Esophagus mucosa (tissue), 1 donor: ENCODE measurements at places on chromosomes 6 and 20.

GRCh38 chr6:71582820-71583219 lies 294.2 kb downstream of the OGFRL1 start:
- no peak for ATAC-seq

DNA sequence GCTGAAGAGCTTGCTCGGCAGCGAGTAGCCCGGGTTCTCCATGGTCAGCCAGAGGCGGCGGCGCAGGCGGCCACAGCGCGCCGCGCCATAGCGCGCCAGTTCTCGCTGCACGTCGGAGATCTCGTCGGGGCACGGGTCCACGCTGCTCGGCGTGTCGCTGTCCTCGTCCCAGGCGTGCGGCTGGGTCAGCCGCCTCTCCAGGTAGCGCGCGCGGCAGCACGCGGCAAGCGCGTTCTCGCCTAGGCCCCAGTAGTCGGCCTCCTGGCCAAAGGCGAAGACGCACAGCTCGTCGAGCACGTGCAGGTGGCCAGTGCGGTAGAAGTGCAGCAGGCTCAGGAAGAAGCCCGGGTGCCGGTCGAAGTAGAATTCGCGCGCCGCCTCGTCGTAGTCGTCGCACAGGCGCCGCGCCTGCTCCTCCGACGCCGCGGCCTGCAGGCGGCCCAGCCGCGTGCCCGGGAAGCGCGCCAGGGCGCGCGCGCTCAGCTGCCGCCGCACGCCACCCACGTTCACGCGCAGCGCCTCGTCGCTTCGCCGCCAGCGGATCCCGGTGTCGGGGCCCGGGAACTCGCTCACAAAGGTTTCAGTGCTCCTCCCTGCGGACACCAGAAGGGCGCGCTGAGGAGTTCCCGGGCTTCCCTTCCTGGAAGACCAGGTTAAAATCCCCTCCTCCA lies 2.7 kb downstream of the KCNS1 start:
- ATAC-seq = peak; percentile 6

DNA sequence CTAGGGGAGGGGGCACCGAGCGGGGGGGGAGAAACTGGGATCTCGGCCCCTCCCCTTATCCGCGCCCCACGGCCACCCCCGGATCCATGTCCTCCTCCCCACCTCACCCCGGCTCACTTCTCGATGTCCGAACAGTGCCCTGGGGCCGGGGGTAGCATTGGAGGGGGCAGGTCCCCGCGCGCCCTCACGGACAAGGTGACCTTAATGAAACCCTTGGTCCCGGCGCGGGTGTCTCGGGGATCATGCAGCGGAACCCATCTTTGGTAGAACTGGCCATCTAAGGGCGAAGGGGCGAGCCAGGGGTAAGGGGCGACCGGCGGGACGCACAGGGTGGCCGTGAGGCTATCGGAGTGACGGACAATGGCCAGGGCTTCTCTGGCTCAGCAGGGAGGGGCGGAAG lies 13.6 kb upstream of the SPAG4 start:
- ATAC-seq = no peak

- ATAC-seq = no peak
These were observed 308.9 kb upstream of the JAG1 start for GRCh38 chr20:10982692-10983091.

DNA sequence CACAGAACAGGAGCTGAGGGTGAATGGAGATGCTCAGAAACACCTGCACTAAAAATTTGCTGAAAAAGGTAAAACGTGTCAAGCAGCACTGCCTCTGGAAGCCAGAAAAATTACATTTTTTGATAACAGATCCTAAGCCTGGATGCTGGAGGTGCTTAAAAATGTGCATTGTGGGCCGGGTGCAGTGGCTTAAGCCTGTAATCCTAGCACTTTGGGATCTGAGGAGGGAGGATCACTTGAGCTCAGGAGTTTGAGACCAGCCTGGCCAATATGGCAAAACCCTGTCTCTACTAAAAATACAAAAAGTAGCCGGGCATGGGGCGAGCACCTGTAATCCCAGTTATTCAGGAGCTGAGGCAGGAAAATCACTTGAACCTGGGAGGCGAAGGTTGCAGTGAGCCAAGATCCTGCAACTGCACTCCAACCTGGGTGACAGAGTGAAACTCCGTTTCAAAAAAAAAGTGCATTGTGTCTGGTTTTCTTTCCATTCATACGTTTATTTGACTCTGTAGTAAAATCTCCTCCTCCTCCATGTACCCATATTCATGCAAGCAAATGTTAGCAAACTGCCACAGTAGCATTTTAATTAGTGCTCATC lies 587 bp upstream of the BTN3A1 start:
- no peak for ATAC-seq

DNA sequence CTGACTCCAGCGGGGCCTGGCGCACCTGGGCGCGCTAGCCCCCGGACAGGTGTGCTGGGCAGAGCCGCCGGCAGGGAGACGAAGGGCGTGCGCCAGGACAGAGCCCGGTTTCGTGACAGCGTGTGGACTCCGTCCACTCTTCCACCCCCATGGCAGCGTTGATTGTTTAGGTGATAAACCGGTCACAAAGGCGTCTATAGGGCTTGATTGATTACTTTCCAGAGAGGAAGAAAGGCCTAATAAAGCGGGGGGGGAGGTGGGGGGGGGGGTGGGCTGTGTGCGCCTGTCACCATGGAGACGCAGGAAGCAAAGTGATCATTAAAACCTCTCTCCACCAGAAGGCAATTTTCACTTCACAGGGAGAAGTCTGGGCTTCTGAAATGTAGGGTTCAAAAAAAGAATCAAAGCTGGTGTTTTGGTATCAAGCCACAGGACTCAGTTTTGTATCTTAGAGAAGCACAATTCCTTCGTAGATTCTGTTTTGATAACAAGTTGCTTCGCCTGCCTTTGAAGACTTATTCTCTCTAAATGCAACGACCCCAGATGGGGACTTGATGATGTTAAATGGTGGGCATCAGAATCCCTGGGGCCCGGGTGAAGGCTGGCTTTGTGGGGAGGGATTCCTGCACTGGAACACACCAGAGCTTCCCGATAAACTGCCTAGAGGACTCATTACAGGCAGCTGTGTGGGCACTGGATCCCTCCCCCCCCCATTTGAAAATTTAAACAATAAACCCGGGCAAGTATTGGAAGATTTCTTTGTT lies 1.4 kb downstream of the PHACTR3 start:
- no peak for ATAC-seq

GRCh38 chr6:2986722-2987221 lies 12.9 kb upstream of the NQO2 start:
- ATAC-seq = peak; percentile 26

- ATAC-seq = no peak
These were observed 393.2 kb upstream of the SOX4 start for GRCh38 chr6:21200134-21200870.

DNA sequence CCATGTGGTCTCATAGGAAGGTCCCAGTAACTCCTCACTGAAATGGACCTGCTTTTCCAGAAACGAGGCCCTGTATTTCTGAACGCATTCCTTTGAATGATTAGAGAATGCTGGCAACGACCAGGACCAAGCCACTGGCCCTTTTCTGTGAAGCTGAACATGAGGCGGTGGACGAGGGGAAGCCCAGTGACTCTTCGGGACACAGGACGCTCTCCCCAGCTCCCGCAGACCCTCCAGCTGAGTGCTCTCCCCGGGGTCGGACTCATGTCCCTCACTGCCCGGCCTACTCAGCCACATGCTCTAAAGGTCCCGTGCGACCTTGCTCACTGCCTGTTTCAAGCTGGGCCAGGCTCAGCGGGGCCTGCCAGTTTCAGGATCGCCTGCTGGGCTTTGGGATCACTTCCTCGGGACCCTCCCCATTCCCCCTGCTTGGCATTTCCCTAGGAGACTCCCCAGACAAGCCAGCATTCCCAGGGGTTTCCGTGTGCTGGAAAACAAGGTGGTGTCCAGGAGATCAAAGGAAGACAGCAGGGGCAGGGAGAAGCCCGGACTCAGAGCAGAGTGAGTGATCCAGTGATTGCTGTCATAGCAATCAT lies 2.6 kb upstream of the CST9 start:
- no peak for ATAC-seq

GRCh38 chr6:119734227-119734626 lies 384.7 kb upstream of the MAN1A1 start:
- no peak for ATAC-seq

DNA sequence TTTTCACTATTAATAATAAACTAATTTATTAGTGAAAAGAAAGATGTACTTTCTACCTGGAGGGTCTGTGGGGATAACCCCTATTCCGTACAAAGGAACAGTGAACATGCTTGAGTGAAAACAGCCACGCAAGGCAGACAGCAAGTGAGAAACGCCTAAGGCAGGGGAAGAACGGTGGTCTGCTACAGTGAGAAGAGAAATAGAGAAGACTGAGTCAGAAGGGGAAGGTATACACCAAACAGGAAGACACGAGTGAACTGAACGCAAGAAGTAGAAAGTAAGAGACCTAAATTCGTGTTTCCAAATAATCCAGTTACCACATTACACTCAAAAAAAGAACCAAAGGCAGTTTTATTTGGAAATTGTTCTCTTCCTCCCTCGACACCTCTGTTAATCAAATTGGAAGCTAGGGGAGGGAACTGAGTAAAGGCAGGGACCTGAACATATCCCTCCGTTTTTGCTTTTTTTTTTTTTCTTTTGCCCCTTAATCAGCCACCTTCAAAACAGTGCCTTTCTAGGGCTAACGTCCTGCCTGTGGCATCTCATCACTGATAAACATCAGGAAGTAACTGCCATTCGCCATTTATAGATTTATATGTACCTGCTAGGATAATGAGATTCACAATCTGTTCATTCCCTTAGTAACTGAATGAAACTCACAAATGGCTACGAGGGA lies 48.9 kb downstream of the ATXN1 start:
- no peak for ATAC-seq

GRCh38 chr6:51913265-51913664 lies 174.1 kb downstream of the PKHD1 start:
- no peak for ATAC-seq

GRCh38 chr6:152099446-152100182 lies 292.1 kb downstream of the ESR1 start:
- ATAC-seq = no peak

- peak; percentile 68 for ATAC-seq
These were observed 96.0 kb downstream of the LCA5 start for GRCh38 chr6:79441192-79441591.

- ATAC-seq = no peak
These were observed 37.1 kb downstream of the HIVEP1 start for GRCh38 chr6:12049165-12049564.

DNA sequence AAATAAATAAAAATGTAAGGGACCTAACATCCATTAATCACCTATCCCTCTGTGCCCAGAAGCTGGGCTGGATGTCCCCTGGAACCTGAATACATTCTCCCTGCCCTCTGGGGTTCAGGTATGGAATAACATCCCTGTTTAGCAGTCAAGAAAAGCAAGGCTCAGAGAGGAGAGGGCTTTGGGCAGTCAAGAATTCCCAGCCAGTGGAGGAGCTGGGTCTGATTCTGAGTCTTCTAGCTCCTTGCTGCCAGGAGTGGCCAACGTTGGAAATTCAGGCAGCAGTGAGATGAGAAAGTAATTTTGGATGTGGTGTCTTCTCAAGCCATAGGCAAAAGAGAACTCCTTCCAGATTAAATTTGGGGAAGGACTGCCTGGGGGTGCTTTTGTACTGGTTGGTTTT lies 42.6 kb upstream of the ZNFX1 start:
- peak; percentile 18 for ATAC-seq

- no peak for ATAC-seq
These were observed 114.5 kb upstream of the TMEM170B start for GRCh38 chr6:11423072-11423471.

- no peak for ATAC-seq
These were observed 17.5 kb downstream of the NRN1 start for GRCh38 chr6:5989141-5989723.

DNA sequence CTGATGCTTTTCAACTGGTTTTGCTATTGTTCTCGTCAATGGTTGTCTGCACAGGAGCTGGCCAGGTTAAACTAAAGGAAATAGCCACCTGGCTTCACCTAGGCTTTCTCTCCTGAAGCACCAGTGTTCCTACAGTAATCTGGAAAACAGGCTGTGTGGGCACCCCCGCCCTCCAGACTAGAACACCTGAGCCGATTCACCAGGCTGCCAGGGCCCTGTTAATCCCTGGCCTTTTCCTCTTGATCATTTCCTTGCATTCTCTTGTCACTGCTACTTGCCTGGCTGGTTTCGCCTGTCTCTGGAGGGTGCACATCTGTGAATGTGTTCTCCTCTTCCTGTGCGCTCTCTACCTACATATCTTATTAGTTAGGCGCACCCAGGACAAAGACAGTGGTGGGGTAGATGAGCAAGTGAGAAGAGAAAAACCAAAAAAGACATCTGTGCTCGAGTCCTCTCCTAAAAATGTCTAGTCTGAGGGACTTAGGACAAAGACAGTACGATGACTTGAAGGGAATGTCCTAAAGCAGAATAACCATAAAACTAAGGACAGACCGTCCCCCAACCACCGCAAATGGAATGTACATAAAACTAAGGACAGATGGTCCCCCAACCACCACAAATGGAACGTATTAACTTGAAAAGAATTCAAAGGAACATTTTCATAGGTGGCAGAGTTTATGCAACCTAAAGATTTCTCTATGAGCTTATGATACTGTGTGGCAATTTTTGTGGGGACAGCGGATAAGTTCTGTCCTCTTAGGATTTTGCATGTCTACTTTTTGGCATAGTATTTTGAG lies 45.9 kb upstream of the EMILIN3 start:
- ATAC-seq = peak; percentile 85

- ATAC-seq = no peak
These were observed 4.2 kb downstream of the SCRT2 start for GRCh38 chr20:671252-672030.

DNA sequence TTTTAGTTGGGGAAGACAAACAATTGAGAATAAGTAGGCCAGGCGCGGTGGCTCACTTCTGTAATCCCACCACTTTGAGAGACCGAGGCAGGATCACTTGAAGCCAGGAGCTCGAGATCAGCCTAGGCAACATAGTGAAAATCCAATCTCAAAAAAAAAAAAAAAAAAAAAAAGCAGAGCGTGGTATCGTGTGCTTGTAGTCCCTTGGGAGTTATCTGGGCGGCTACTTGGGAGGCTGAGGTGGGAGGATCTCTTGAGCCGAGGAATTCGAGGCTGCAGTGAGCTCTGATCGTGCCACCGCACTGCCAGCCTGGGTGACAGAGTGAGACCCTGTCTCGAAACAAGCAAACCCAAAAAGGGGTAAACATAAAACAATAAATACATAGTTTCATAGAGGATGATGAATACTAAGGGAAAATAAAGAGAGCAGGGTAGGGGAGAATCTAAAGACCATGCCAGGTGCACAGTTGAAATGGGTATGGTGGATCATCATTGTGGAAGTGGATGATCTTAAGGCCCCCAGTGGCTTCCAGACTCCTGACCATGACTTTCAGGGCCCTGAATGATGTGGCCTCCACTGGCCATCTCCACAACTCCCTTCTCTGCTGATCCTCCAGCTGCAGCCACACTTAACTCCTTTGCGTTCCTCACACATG lies 947 bp downstream of the POFUT1 start:
- no peak for ATAC-seq

DNA sequence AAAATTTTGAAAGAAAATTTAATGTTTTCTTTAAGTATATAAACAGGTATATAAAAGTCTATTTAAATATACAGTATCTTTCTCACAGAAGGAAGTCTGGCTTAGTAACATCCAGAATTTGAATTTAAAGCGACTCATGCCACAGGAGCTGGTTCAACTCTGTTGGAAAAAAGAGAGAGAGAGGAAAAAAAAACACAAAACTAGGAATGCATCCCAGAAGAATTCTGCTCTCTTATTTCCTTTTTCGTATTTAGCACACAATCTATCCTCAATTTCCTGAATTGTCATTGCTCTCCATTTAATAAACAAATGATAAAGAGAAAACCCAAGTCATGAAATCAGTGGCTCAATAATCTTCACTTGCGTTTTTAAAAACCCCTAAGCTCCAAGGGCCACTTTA lies 107.5 kb upstream of the SCAF8 start:
- no peak for ATAC-seq

- ATAC-seq = no peak
These were observed 50.1 kb downstream of the NUP153 start for GRCh38 chr6:17656644-17657043.

- ATAC-seq = no peak
These were observed 140.9 kb downstream of the PHACTR3 start for GRCh38 chr20:59745201-59745600.
